LHCN-M2 (cell line): ENCODE measurements at places on chromosomes 13 and 19. TPM values are rescaled to one million over a fixed set of nuclear protein-coding genes. Genes with fewer than 3 reads are reported as not detected.
A peak's percentile ranks its signal among the peaks of the same experiment; 100 is the strongest.

- no peak for DNase-seq
Measured at GRCh38 chr19:43572171-43572588, 3.1 kb downstream of the XRCC1 start.

DNA sequence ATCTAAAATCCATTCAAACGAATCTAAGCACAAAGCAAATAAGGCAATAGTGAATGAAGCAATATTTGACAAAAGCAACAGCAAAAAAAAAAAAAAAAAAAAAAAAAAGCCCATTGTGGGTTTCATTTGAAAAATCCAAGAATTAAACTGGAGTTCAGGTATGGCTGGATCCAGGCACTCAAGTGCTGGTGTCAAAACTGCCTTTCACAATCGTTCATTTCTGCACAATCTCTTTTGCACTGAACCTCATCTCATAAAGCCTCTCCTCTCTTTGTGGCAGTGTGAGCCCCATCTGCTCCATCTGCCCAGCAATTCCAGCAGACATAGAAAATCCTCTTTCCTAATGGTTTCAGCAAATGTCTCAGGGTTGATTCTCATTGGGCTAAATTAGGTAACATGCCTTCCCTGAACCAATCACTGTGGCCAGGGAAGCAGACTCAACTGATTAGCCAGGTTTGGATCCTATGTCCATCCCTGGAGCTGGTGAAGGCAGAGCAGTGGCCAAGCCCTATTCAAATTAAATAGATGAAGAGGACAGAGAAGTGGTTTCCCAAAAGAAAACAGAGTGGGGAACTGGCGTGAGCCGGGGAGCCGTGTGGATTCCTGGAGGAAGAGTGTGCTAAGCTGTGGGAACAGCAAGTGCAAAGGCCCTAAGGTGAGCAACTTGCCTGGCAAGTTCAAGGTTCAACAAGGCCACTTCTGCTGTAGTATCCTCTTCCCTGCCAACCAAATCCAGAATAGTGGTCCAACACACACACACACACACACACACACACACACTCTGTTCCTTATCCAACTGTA lies 1.2 kb upstream of the HIF3A start:
- DNase-seq: no peak

DNA sequence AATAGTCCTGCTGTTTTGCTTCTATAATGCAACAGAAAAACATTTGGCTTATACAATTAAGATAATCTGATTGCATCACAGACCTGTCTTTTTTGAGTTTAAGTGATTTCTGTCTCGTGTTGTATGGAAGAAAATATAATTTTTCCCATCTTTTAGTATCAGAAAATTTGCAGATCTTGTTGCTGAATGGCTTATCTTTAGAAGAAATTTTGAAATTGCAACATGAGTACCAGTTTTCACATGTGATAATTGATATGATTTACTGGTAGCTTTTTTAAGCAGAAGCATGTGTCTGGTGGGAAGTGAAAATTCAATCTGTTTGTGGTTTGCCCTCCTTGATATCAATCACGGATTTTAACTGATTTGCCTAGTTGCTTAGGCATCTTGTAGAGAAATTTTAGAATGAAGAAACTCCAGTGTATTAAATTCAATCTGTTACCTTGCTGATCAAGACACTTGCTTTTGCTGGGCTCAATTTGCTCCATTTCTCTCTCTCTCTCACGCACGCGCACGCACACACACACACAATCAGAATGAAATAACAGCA lies 89.8 kb upstream of the MYCBP2 start:
- no peak for DNase-seq

DNA sequence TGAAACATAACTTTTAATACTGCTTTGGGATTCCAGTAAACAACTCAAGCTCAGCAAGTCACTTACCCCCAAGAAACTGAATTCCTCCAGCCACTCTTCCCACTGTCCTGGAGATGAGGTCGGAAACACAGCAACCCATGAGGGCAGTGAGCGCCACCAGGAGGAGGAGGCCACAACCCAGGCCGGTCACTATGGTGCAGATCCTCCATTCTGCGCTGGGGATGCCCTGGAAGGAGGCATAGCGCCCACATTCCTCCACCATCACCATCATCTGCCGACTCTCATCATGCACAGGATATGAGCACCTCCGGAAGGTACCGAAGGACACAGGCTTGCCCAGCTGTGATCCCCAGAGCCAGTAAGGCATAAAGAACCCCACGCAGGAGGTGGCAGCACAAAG lies 2.2 kb downstream of the LHFPL6 start:
- peak; percentile 17 for DNase-seq

GRCh38 chr19:52336117-52336790 lies at the start of gene ZNF610:
Gene ZNF610, plus strand, starts transcription at chr19:52336243. Its CDS starts 12,930 bp downstream, at chr19:52349173.
- peak; percentile 73 for DNase-seq

Gene OR10H5
- total RNA-seq: not detected in 2 replicates

DNA sequence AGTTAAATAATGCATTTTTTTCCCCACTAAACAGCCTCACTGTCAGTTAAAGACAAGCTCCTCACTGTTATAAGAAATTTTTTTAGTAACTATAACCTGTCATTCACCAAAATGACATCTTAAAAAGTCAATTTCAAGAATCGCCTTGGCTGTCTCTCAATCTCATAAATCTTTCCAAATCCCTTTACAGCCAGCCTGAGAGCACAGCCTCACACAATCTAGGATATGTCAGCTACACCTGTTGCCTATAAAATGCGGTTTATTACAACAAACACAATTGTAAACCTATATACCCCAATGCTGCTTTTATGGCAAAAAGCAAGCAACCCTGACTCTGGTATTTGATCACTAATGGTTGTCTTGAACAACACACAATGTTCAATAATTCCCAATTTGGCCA lies 29.5 kb upstream of the FNDC3A start:
- no peak for DNase-seq

Gene MYO1F
- 0.11 and 0.13 TPM in 2 replicates for total RNA-seq

Gene KLK6
- not detected in 2 replicates for total RNA-seq

Gene TSC22D1
- 39.6 and 44.7 TPM in 2 replicates for total RNA-seq

GRCh38 chr13:42106998-42107397 lies 58.5 kb downstream of the DGKH start:
- DNase-seq: no peak

DNA sequence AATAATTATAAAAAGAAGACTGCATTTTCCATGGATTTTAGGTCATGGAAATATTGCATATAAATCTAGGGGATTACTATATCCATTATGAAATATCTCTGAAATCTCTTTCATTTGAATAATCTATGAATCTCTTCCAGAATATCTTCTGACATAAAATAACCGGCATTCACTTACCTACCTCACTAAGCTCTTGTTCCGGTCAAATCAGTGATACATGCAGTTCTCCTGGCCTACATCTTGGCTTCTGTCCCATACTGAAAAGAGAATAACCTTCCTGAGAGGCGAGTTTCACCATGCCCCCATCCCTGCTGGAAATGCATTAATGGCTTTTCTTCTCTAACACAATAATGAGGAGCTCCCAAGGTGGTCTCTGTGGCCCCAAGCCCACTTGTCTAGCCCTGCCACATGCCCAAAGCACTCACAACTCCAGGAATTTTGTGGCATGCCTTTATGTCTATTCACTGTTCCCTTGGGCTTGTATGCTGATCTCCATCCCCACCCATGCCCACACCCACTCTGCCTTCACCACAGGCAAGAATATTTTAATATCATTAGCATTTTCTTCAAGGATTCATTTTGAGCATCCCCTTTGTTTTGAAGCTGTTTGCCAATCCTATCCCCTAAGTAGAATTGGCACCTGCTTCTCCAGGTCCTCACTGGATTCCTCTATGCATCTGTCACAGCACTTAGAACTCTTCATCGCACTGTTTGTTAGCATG lies 401.6 kb downstream of the COG6 start:
- DNase-seq: peak; percentile 11

DNA sequence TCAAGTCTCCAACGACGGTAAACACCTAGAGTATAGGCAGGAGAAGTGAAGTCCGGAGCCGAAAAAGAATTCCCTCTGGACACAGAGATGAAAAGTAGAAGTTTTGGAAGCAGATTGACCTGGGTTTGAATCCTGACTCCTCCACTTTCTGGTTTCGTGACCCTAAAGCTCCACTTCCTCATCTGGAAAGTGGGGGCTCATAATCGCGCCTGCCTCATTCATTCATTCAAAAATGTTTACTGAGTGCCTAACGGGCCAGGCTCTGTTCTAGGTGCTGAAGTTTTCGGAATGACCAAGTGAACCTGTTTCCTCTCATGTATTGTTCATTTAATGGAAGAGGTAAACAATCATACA lies 7.1 kb upstream of the EML2 start:
- no peak for DNase-seq

DNA sequence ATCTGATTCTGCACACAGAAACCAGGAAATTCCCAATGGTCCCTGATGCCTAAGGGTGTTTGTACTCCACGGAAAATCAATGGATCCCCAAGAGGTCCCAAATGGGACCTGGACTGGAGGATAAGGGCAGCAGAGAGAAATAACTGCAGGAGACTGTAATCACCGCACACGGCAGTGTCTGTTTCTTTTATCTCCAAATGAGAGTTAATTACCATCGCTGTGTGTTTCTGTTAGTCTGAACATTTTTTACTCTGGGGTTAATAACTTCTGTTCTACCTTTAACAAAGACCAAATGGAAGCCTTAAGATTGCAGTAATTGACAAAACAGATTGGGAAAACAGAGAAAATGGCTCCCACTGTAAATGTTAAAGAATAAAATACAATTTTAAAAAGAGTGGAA lies 320.9 kb downstream of the DCLK1 start:
- no peak for DNase-seq

- DNase-seq: no peak
Measured at GRCh38 chr19:16306728-16307402, 17.8 kb upstream of the KLF2 start.

Gene ZNF844
- total RNA-seq: 2.5 and 2.8 TPM in 2 replicates

DNA sequence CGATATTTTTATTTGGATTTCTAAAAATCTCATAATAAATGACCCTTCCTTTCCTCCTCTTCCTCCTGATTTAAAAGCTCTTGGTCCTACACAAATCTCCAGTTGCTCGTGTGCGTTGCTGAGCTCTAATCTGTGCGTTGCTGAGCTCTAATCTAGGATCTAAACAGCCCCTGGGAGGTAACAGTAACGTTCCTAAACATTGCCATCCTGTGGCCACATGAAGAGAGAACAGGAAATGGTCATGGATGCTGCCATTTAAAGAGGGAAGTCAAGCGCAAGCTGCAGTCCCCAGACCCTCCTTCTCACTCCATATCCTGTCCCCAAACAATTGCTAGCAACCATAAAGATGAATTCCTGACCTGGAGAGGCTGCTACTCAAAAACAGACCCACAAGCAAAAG lies 170.8 kb downstream of the NUFIP1 start:
- DNase-seq: no peak

Gene CYP2A7
- not detected in 2 replicates for total RNA-seq

DNA sequence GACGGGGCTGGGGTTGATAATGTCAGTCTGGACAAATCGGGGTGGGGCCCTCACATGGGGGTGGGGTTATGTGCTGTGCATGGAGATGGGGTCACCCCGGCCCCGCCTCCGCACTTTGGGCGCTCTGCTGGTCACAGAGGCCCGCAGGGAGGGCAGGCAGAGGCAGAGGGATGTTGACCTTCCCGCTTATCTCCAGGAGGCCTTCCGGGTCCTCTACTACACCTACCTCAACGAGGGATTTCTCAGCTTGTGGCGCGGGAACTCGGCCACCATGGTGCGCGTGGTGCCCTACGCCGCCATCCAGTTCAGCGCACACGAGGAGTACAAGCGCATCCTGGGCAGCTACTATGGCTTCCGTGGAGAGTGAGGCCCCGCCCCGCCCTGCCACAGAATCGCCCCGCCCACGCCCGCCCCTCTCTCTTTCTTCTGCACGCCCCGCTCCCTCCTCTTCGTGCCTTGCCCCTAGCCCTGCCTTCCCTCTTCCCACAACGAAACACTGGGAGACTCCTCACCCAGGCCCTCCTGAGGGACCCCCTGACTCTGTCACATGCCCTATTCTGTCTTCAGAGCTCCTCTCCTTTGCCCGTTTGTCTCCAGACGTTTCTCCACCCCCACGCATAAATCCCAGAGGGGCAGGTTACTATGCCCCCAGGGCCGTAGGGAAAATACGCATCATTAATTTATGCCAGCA lies 32.8 kb downstream of the TMEM161A start:
- DNase-seq: no peak

GRCh38 chr13:59442461-59442860 lies 721.3 kb downstream of the DIAPH3 start:
- DNase-seq: no peak

DNA sequence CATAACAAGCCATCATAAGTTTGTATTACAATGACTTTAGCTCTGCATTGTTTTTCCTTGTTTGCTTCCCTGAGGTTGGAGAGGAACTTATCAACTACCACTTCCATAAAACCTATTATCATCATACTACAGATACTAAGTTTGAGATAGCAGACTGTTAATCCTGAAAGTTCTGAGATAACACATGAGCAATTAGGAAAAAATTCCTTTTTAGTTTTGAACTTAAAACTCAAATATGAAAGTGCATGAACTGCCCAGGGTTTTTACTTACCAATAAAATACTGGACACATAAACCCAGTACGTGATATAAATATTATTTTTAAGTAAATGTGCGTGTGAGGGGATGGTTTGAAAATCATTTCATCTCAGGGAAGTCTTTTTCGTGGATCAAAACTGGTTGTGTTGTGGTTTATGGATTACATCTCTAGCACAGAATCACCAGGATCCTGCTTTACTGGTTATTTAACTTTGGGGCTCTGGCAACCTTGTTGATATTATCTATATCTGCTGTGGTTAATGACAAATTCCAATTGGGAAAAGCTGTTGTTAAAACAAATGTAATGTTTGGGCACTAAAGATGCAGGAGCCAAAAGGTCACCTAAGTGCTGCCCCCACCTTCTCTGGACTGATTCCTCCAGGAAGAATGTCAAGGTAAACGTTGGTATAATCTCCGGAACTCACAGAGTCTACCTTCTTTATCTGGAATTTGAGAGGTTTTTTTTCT lies 12.4 kb downstream of the CDX2 start:
- DNase-seq: no peak

Gene THSD8
- not detected in 2 replicates for total RNA-seq

DNA sequence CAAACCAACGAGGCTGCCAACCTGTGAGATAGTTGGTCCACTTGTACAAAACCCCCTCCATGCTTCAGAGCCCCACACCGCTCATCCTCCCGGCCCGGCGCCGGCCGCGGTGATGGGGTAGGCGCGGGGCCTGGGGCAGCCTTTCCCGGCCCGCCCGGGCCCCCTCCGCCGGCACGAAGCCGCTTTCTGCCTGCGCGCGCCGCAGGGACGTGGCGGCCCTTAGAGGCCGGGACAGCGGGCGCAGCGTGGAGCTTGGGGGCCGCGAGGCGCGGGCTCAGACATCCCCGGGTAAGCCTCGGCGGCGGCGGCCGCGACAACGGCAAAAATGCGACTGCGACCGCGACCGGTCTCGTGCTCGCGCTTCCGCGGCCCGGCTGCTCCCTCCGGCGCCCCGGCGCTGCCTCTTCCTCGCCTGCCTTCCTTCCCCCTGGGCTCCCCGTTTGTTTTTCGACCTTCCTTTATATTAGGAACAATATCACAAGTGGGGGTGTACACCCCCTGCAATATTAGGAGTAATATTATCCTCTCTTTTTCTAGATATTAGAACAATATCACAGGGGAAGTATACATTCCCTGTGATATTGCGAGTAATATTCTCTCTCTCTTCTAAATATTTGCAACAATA lies 53.9 kb upstream of the CEACAM21 start:
- no peak for DNase-seq

- DNase-seq: peak; percentile 75
Measured at GRCh38 chr13:98548230-98548629, 28.7 kb downstream of the STK24 start.

GRCh38 chr19:35903550-35904179 lies 1.3 kb downstream of the HCST start:
- peak; percentile 39 for DNase-seq

Gene ZNF440
- 7.0 and 8.2 TPM in 2 replicates for total RNA-seq
